ENCODE measurements at places on chromosomes 5 and 9.

GRCh38 chr9:111231801-111232580 is 98.0 kb downstream of the OR2K2 start:
- no peak for DNase-seq

GRCh38 chr9:135522931-135523330 is 1.7 kb downstream of the LCN1 start:
- DNase-seq: no peak

DNA sequence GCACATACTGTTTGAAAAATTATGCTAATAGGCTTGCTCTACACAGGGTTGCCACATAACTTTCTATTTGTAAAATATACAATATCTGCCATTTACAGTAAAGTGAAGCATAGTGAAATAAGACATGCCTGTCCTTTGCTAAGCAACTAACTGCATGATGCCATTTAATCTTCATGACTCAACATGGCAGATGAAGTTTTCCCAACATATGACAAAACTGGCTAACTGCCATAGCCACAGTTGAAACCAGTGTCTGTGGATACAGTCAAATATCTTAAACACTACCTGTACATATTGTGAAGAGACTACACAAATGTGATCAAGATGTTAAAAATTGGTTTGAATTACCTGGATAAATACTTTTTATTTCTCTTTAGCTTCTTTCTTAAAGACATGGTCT is 3.1 kb upstream of the DMAC1 start:
- DNase-seq: no peak

DNA sequence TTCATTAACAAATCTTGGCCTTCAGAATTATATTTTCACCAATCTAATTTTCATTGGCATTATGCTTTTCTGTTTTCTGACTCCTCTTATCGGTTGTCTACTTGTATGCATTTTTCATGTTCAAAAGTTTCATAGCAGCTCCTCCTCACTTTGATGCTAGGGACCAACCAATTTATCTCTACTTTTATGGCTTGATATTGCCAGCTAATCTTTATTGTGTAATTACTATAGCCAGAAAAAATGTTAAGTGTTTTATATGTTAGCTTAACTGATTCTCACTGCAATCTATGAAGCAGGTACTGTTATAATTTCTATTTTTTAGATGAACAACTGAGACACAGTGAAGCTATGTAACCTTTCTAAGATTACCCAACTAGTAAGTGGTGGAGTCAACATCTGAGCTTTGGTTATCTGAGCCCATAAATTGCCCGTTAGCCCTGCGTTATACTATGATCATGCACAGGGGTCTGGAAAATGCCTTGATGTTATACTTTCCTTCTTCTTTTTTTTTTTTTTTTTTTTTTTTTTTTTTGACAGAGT is 34.4 kb upstream of the TNC start:
- no peak for DNase-seq

- no peak for DNase-seq
Observed at GRCh38 chr5:116671211-116671736, 96.7 kb upstream of the SEMA6A start.

GRCh38 chr9:105290418-105290817 is 46.0 kb downstream of the SLC44A1 start:
- no peak for DNase-seq

GRCh38 chr9:69919461-69920061 is 98.9 kb downstream of the CFAP95 start:
- peak; percentile 2 for DNase-seq

- DNase-seq: no peak
Observed at GRCh38 chr5:155052532-155052931, 39.0 kb downstream of the KIF4B start.

DNA sequence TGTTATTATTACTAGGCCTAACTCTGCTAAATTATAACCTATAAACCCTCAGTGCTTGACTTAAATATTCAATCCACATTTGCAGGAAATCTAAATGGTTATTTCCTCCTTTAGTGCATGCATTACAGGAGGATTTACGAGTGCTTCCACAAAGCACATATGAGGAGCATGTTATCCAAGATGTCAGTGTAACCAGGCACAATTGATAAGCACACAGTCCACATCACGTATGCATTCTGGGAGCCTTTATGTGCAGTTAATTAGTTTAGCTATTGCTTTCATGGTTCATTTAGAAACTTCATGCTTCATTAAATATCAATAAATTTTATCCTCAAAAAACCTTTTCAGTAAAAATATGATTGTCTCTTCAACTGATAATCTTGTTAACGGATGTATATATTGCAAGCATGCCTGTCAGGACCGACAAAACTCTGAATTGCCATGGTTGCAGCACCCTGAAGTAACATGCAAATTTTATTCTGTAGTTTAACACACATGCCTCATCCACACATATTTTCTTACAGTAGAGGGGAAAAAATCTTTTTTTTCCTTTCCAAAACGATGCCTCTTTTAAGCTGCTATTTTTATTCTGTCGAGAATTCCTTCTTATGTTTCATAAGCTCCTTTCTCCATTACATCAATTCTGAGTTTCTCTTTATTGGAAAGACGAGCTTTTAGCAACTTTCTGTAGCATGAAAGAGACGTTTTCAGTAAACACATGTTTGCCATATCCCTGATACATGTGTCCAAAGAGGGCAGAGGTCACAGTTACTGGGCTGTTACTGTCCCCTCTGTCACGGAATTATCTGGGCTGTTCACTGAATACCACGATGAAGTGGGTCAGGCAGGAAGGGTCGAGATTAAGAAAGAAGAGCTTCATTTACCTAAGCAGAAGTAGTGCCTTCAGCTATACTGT is 142.0 kb downstream of the GLIS3 start:
- DNase-seq: no peak

DNA sequence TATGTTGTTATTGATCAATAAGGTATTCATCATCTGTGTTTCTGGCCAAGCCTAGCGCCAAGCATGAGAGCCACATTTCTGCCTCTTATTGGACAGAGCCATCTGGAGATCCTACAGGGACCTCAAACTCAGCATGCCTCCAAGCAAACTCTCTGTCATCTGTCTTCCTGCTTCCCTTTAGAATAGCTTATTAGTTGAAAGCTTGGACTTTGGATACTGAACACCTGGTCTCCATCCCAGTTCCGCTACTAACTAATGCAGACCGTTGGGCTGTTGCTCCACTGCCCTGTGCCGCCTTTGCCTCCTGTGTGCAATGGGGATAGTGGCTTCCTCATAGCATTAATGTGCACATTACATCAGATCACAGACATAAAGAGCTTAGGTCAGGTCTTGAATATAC is 65.5 kb downstream of the MAP1B start:
- DNase-seq: no peak

DNA sequence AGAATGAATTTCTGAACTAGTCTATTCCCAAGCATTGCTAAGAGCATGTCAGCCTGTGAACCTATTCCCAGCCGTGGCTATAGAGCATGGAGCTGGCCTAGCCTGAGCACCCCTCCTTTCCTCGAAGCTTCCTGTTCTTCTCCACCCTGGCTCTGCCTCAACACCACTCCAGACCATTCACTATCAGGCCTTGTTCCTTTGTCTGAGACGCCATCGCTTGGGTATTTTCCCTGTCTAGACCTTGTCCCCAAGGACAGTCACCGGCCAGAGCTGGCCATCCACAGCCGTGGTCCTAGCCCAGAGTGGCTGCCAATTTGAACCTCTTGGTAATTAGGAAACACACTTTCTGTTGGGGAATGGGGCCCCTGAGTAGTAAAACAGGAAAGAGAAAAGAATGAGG is 105.8 kb downstream of the LIFR start:
- no peak for DNase-seq

- no peak for DNase-seq
Observed at GRCh38 chr5:169183576-169183975, 117.4 kb downstream of the SLIT3 start.

GRCh38 chr9:120914396-120914795 is 12.2 kb downstream of the TRAF1 start:
- DNase-seq: no peak

- no peak for DNase-seq
Observed at GRCh38 chr5:135739383-135739981, 95.0 kb upstream of the SLC25A48 start.

GRCh38 chr9:124665391-124666058 is 105.6 kb downstream of the NR6A1 start:
- DNase-seq: no peak

- DNase-seq: no peak
Observed at GRCh38 chr9:111613436-111614040, 14.1 kb upstream of the PTGR1 start.

DNA sequence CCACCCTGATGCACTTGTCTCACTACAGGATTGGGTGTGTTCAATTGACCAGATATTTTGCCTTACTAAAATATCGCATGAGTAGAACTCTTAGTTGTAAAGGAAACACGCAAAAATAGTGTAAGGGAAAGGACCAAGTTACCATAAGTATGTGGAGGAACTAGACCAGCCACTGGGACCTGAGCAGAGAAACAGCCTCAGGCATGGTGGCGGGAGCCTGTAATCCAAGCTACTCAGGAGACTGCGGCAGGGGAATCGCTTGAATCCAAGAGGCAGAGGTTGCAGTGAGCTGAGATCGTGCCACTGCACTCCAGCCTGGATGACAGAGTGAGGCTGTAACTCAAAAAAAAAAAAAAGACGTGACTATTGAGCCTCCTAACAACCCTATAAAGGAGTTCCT is 117.9 kb upstream of the SPATA31C2 start:
- DNase-seq: no peak

DNA sequence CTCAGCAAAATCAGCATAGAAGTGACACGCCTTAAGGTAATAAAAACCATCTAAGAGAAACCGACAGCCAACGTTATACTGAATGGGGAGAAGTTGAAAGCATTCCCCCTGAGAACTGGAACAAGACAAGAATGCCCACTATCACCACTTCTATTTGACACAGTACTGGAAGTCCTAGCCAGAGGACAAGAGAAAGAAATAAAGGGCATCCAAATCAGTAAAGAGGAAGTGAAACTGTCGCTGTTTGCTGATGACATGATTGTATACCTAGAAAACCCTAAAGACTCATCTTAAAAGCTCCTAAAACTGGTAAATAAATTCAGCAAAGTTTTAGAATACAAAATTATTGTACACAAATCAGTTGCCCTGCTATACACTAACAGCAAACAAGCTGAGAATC is 393.3 kb downstream of the KIF4B start:
- DNase-seq: no peak

DNA sequence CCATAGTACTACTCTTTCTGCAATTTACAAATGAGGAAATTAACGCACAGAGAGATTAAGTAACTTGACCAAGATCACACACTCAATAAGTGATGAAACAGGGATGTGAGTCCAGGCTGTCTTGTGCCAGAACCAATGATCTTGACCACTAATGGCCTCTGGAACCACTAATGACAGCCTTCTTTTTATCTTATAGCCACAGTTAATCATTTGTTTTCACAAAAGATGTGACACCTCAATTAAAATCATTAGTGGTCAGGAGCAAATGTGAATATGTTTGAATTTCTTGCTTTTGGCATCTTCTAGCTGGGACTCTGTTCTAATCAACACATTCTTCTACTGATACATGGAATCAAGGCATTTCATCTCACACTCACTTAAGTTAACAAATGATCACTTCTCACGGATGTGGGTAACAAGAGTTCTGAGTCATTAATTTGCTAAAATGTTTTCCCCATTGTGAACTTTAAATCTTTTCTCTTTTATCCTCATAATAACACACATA is 102.7 kb upstream of the CD180 start:
- DNase-seq: no peak

DNA sequence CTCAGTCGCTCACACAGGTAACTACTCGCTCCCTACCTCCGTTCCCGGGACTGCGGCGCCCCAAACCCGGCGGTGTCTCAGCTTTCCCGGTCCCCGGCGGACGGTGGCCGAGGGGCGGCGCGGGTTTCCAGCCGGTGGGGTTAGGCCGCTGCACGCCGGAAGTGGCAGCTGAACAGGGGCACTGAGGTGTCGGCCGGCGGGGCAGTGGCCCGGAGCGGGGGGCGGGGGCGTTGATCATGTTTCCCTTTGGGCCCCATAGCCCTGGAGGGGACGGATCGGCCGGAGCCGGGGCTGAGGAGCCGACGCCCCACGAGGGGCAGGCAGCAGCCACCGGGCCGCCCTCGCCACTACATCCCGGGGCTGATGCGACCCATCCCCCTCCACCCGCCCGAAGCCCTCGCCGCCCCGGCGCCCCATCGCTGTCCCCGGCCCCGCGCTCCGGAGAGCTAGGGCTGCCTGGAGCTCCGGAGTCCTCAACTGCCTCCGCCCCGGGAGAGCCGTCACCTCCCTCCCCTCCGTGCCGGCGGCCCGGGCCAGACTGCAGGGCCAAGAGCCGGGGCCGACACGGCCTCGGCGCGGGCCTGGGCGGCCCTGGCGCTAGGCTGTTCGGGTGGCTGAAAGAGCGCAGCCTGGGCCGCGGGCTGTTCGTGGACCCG is at the start of gene DCAF10:
Gene DCAF10 (plus strand): TSS at position 167 of the 656 bp plus-strand sequence. CDS start 70 bp downstream, at position 237.
- peak; percentile 92 for DNase-seq

- DNase-seq: no peak
Observed at GRCh38 chr5:140355546-140355945, 4.4 kb upstream of the SLC4A9 start.

GRCh38 chr5:100898504-100899346 is 4.4 kb downstream of the ST8SIA4 start:
- no peak for DNase-seq

GRCh38 chr5:134758504-134759341 is at the start of gene DDX46:
TSS of gene DDX46 (plus strand) at chr5:134758779. CDS start at chr5:134758939, 160 bp downstream.
- peak; percentile 95 for DNase-seq

GRCh38 chr5:134525683-134526482 is 413 bp downstream of the JADE2 start:
- peak; percentile 68 for DNase-seq
